GM04503 (cell line): ENCODE measurements at places on chromosomes 1 and 21.

DNA sequence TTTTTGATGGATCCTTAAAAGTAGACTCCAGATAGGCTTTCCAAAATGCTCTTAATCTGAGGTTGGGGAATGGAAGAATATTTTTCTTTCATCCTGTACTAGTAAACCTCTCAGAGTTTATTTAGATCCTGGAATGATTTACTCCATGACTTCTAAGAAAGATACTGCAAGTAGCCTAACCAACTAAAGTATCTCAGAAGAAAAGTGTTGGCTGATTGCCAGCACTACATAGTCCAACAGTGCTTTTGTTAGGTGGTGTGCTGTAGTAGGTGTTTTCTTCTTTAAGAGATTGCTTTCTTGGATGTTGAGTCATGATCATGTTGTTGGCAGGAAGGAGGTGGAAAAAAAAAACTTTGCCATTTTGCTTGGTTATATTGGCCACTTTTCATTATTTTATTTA lies 119.8 kb downstream of the OSBPL9 start:
- DNase-seq = no peak

DNA sequence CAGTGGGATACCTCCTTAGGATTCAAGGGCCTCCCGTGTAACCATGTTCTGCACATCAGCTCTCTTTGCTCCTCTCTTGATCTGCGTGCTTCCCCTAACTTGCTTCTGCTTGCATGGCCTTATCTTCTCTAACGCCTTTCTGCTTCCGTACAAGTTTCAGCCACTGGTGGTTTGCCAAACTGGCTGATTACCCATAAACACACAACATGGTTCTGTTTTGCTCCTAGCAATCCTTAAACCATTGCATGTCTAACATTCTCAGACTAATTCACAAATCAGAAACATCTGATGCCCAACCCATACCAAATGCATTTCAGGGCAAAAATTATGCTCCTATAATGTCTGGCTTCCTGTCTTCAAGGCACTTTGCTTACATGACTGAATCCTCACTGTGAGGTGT lies 166.4 kb downstream of the PBX1 start:
- peak; percentile 83 for DNase-seq

DNA sequence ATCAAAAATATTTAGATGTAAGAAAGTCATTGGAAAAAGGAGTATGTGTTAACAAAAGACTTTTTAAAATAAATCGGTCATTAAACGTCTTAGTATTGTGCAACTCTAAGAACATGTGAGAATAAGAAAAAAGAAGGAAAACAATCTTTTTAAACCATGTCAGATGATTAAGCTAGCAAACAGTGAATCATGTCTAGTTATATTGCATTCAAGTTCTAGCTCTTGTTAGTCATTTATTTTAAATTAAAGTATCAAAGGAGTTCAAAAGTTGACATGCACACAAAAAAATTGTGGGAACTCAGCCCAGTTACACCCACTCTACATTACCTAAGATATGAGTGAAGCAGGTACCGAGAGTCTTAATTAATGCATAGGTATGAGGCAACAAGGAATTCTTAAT lies 9.8 kb downstream of the FRRS1 start:
- peak; percentile 29 for DNase-seq

DNA sequence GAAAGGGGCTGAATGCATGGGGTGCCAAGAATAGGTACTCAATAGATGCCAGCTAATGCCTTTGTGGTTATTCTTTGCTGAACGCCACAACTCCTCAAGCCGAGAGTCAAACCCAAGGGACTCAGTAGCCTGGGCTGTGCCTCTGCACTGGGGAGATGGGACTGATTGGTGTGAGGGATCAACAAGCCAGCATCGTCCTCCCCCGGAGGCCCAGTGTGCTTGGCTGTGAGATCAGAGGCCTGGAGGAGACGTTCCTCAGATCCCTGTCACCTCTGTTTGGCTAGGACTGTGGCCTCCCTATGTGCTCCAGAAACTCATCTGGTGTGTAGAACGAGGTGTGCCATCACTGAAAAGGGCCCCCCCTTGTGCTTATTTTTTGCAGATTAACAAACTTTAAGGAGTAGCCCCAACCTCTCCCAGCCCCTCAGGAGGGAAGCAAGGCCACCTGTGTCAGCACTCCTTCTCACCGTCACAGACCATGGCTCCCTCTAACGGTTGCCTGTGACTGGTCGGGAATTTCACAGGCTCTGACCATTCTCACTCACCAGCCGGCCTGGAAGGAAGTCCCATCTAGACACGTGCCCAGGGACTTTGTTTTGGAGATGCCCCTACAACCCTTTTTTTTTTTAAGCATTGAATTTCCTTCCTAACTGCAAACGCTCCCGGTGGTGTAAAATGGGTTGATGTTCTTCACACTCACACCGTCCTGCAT lies 194.0 kb upstream of the VAMP3 start:
- DNase-seq = no peak
